ENCODE measurements at places on chromosomes 4 and X.

GRCh38 chr4:81965911-81966310, 407.9 kb downstream of the HNRNPD start:
- no peak for DNase-seq

DNA sequence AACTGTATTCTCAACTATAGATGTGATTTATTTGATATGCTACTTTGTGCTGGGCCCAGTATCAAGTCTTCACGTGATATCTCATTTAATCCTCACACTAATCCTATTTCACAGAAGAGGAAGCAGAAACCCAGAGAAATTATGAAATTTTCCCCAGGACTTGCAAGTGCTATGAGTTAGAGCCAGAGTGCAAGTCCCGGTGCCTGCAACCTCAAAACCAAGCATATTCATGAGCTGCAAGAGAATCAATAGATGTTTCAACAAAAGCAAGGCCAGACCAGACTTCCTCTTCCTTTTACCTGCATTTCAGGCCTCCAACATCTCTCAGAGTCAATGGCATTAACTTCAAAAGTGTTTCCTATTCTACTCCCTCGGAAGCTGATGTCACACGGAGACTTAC, 92.2 kb upstream of the GATB start:
- DNase-seq = no peak

DNA sequence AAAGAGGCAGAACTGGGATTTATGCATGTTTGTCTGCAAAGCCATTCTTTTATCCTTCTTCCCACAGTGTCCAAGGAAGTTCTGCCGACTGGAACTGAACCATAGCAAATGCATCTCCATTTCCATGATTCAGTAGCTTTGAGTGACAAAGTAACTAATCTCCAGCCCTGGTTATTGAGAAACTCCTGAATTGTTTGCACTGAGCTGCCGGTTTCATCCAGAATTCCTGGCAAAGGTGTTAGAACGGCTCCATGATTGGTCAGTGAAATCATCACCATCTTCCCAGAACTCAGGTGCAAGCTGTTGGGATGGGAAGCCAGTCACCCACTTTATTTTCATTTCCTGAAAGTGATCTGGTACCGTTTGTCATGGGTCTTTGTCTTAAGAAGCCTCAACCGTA, 47.0 kb upstream of the SLC34A2 start:
- DNase-seq = no peak

DNA sequence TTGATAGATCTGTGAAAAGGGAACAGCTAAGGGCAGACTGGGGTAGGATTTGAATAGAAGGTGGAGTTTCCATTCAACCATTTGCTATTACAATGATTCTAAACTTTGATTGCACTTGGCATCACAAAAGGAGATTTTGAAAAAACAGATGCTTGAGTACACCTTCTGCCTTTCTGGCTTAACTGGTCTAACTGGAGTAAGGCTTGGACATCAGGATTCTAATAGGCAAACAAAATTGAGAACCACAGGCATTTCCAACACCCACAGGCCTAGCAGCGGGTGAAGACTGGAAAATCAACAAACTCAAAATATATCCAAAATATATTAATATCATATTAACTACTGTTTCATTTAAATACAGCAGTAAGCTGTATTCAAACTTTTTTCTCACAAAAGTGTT, 1.9 kb upstream of the VEGFC start:
- no peak for DNase-seq

DNA sequence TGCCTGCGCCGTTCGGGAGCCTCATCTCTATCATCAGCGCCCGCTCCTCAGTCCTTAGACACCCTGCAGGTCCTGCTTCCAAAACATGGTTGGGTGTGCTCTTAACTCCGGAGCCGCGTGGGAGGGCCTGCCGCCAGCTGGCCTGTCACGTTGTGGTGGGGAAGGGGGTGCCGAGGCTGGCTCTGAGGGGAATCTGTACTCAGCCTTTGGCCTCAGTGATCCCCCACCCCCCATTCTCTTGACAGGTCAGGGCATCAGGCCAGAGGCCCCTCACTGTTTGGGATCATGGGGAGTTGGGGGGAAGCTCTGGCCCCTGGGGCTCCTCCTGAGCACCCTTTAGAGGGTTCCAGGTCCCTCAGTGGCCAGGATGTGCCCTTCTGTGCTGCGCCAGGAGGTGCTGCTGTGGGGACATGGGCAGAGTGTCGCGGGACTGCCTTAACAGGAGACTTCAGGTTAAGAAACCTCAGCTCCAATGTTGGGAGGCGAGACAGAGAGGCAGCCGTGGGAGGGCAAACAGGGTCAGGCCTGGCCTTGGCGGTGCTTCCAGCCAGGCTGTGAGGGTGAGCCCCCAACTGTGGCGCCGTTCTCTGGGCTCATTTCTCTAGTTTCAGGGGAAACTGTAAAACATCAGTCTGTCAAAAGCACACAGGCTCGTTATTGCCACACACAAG, 33.5 kb downstream of the TRMT44 start:
- DNase-seq = no peak

DNA sequence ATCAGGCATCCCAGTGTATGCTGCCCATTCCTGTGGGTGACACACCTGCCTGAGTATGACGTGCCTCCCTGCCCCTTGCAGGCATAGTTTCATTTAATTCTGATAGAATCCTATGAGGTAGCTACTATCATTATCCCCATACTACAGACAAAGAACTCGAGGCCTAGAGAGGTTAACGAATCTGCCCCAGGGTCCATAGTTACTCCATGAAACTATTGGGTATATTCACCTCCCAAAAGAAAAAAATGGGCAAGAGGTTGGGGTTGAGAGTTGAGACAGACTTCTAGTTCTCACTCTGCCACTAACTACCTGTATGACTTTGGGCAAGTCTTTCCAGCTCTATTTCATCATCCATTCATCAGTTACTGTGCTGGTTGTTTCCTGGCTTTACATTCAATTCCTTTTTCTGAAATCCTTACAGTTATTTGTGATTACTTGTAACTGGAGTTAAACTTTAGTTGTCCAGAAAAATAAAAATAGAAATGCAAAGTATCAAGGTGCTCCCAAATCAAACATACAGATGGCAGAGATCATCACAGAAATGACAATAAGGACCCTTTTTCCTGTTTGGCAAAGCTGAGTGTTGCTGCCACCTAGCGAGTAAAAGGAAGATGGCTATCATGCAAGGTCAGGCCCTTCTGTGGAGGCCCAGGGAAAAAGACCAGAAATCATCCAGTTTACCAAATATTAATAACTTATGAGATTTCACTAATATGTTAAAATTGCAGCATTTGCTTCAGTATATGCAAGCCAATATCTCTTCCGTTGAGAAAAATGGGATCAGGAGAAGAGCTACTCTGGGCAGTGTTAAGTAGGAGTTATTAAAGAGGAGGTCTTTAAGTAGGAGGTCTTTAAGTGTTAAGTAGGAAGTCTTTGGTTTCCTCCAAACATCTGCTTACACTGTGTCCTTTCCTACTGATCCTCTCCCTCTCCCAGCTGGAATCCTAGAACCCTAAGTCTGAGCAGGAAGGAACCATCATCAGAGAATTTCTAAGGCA, 17.1 kb upstream of the MAP7D3 start:
- peak; percentile 14 for DNase-seq

DNA sequence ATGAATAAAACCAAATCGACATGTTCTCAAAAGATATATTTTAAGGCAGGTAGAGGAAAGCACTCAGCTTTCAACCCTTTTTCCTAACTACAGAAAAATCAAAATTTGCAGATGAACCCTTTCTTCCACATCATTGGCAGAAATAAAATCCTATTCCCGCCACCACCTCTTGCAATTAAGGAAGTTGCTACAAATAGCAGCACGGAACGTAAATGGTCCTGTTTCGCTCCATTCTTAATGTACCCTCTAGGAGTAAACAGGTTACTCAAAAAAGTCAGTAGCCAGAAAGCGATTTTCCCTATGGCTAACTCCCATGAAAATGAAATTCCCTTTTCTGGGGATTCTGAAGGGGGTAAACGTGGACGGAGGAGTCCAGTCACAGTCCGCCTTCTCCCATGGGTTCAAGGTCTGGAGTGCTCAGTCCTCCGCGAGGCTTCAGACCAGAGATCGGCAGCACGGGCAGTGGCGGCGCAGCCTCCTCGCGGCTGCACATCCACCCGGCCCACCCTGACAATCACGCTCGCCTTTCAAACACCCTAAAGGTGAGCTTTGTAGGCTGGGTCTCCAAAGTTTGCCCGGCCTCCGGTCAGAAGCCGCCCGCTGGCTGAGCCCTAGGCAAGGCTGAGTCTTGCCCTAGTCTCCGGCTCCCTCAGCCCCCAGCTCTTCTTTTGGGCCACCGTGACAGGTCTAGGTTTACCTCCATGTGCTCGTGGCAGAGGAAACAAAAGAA, 1.8 kb downstream of the ATP11C start:
- DNase-seq = peak; percentile 7

GRCh38 chrX:38365954-38366353, 13.6 kb downstream of the OTC start:
- DNase-seq = no peak

DNA sequence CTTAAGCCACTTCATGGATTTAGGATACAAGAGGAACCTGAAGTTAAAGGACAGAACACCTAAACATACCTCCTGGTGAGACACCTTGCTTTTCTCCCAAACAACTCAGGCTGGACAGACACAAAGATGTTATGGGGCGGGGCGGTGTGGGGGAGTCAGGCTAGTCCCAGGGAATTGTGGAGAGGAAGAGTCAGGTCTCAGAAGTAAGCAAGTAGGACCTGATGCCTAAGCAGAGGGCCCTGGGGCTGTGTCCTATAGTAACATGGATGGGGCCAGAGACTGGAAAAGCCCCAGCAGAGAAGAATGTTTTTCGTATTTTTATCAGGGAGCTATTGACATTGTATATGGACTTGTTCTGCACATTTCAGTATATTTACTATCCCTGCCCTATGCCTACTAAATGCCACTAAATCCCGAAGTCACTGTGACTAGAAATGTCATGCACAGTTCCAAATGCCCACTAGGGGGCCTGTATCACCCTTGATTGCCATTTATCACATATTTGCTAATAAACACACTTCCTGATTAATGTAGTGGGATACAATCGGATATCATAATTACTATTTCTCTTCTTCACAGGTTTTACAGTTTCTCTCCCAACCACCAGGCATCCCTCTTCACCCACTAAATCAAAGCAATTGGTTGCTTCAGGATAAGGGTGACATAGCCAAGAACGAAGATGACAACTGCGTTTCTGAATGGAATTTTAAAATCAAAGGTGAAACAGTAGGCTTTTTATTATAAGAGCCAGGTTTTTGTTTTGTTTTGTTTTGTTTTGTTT, 23.8 kb upstream of the ARHGAP10 start:
- peak; percentile 22 for DNase-seq

DNA sequence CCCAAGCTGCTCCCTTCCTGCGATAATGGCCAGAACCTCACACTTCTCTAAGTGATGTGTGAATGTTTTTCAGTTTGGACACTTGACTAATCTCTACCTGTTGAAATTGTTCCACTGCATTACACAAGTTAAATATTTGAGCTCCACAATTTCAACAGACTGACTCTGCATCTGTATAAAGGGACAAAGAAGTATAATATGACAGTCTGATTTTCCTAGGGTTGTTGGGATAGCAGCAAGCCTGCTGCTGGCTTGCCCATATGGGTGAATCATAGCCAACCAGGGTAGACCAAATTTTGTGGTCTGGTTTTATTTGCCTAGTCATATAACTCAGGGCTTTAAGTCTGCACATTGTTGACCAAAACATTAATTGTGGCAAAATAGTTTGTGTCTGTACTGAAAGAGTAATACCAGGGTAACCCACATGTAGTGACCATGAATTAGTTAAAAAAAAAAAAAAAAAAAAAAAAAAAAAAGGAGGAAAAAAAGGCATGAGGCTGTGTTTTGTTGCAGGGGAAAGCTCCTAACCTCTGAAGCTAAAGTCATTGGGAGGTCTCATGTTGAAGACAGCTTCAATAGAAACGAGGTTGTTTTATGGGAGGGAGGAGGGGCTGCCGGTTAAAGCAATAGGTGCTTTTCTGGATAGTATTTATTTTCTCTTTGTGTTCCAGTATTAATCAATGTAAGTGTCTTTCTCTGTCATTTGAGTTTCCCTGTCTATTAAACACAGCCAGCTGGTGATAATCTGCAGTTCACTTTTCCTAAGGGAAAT, 534.2 kb downstream of the RAB28 start:
- no peak for DNase-seq

DNA sequence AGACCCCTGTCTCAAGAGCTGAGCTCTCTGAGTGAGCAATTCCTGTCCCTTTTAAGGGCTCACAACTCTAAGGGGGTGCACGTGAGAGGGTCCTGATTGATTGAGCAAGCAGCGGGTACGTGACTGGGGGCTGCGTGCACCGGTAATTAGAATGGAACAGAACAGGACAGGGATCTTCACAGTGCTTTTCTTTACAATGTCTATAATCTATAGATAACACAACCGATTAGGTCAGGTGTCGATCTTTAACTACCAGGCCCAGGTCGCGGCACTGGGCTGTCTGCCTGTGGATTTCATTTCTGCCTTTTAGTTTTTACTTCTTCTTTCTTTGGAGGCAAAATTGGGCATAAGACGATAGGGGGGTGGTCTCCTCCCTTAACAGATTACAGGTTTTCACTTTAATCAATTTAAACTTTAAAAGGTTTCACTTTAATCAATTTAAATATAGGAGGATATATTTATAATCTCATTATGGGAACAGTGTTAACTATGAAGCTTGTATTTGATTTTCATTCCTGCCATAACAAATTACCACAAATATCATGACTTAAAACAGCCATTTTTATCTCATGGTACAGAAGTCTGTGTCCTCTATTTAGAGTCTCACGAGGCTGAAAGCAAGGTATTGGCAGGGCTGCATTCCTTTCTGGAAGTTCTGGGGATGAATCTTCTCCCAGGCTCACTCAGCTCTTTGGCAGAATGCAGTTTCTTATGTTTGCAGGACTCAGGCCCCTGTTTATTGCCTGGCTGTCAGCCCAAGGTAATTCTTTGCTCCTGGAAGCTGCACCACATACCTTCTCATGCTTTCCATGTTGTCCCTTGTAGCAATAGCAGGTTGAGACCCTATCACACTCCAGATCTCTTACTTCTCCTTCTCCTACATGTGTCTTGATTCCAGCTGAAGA, 5.2 kb downstream of the SPATA4 start:
- DNase-seq = no peak

- DNase-seq = no peak
These were observed 572.8 kb upstream of the FAM241A start for GRCh38 chr4:111572470-111572869.

- DNase-seq = no peak
These were observed 10.1 kb upstream of the CPLX1 start for GRCh38 chr4:836003-836511.

DNA sequence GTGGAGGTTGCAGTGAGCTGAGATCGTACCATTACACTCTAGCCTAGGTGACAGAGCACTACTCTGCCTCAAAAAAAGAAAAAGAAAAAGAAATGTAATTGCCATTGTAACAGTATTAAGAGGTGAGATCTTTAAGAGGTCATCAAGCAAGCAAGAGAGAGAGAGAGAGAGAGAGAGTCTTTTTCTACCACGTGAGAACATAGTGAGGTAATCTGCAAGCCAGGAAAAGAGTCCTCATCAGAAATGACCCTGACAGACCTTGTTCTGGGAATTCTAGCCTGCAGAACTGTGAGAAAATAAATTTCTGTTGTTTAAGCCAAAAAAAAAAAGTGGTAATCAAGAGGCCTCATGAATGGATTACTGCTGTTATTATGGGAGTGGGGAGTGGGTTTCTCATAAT, 14.9 kb downstream of the GPKOW start:
- DNase-seq = no peak

- DNase-seq = no peak
These were observed 58.1 kb upstream of the ADRA2C start for GRCh38 chr4:3708103-3708510.
